ENCODE measurements at places on chromosomes 3 and 15. TPM values are rescaled to one million over a fixed set of nuclear protein-coding genes. Genes with fewer than 3 reads are reported as not detected.

SLC51B gene
- total RNA-seq, result not detected

CAMK2N2 gene
- total RNA-seq, result 5.6 TPM

RTP3 gene
- not detected for total RNA-seq

ADGRG7 gene
- not detected for total RNA-seq

ZPLD1 gene
- total RNA-seq, result not detected

ISLR gene
- 2.6 TPM for total RNA-seq

ROBO1 gene
- total RNA-seq, result 88.7 TPM

ENTPD3 gene
- total RNA-seq, result not detected

LRRC3B gene
- total RNA-seq, result 0.16 TPM

Measured in neural crest cell (in vitro differentiated cells).